ENCODE measurements at places on chromosomes 2 and 18. TPM values are rescaled to one million over a fixed set of nuclear protein-coding genes. Genes with fewer than 3 reads are reported as not detected.

IGFBP5 gene
- total RNA-seq, result 1,007 TPM

C1GALT1C1L gene
- 0.74 TPM for total RNA-seq

EVA1A gene
- 39.2 TPM for total RNA-seq

CD8A gene
- total RNA-seq, result not detected

ATG9A gene
- 40.6 TPM for total RNA-seq

IL18RAP gene
- not detected for total RNA-seq

TUBB8B gene
- total RNA-seq, result not detected

NT5DC4 gene
- not detected for total RNA-seq

FKBP7 gene
- 116 TPM for total RNA-seq

CLEC4F gene
- not detected for total RNA-seq

POTEC gene
- total RNA-seq, result not detected

TTC21B gene
- 44.2 TPM for total RNA-seq

NT5C1B gene
- total RNA-seq, result not detected

ROCK2 gene
- 30.0 TPM for total RNA-seq

PPP1CB gene
- 152 TPM for total RNA-seq

CCDC121 gene
- 0.83 TPM for total RNA-seq

RAB27B gene
- 40.1 TPM for total RNA-seq

DES gene
- 5.3 TPM for total RNA-seq

ABCG5 gene
- not detected for total RNA-seq

KCMF1 gene
- 72.8 TPM for total RNA-seq

Measured in smooth muscle cell of the umbilical artery (primary cell).